Renal pelvis (tissue), 12 donors: ENCODE measurements at places on chromosomes 7 and 10. TPM values are rescaled to one million over a fixed set of nuclear protein-coding genes. Genes with fewer than 3 reads are reported as not detected.
A peak's percentile ranks its signal among the peaks of the same experiment; 100 is the strongest.

The EIF5AL1 gene
- polyA plus RNA-seq = 0.42 TPM

The SEMA3E gene
- polyA plus RNA-seq = 2.0 TPM

The CNTNAP2 gene
- 28.4 TPM for polyA plus RNA-seq

The TACR2 gene
- 0.29 TPM for polyA plus RNA-seq

The HOXA6 gene
- polyA plus RNA-seq = 45.1 TPM

The CYP2C19 gene
- 0.30 TPM for polyA plus RNA-seq

The WDFY4 gene
- polyA plus RNA-seq = 2.4 TPM

The WNT16 gene
- 0.04 TPM for polyA plus RNA-seq

The SPDYE11 gene
- polyA plus RNA-seq = 0.41 TPM

The INPP5F gene
- 53.5 TPM for polyA plus RNA-seq

The ODAD2 gene
- polyA plus RNA-seq = 1.8 TPM

GRCh38 chr10:129550658-129551057 is 83.6 kb downstream of the MGMT start:
- DNase-seq = no peak

GRCh38 chr10:81969136-81969535 is 94.1 kb downstream of the NRG3 start:
- no peak for DNase-seq

DNA sequence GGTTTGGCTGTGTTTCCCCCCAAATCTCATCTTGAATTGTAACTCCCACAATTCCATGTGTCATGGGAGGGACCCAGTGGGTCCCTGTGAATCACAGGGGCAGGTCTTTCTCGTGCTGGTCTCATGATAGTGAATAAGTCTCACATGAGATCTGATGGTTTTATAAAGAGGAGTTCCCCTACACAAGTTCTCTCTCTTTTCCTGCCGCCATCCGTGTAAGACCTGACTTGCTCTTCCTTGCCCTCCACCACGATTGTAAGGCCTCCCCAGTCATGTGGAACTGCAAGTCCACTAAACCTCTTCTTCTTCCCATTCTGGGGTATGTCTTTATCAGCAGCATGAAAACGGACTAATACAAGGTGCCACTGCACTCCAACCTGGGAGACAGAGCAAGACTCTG is 329.2 kb downstream of the TNS3 start:
- DNase-seq = no peak

DNA sequence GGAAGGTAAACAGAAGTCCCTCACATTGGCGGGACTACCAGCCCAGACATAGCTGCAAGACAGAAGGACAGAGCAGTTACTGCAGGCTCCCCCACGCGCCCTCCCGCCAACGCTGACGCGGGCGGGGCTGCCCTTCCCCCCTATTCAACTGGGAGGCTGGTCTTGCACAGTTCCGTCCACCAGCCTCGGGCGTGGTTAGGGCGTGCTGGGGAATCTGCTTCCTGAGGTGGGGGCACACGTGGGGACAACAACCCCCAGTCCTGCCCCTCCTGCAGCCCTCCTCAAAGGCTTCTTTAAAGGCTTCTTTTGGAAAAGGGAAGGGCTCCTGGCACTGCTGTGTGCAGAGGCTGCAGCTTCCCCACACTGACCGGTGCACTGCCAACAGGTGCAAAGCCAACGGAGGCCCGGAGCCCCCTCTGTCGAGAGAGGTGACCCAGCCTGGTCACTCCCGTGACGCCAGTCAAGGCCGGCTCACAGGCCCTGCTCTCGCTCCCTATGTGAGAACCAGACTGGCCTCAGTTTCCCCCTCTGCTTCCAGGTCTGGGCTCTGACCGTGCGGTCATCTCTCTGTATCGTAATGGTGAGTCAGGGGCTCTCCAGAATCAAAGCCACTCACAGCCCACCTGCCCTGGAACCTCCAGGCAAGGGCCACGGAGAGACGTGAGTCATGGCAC is 126.0 kb downstream of the EBF3 start:
- DNase-seq = no peak

DNA sequence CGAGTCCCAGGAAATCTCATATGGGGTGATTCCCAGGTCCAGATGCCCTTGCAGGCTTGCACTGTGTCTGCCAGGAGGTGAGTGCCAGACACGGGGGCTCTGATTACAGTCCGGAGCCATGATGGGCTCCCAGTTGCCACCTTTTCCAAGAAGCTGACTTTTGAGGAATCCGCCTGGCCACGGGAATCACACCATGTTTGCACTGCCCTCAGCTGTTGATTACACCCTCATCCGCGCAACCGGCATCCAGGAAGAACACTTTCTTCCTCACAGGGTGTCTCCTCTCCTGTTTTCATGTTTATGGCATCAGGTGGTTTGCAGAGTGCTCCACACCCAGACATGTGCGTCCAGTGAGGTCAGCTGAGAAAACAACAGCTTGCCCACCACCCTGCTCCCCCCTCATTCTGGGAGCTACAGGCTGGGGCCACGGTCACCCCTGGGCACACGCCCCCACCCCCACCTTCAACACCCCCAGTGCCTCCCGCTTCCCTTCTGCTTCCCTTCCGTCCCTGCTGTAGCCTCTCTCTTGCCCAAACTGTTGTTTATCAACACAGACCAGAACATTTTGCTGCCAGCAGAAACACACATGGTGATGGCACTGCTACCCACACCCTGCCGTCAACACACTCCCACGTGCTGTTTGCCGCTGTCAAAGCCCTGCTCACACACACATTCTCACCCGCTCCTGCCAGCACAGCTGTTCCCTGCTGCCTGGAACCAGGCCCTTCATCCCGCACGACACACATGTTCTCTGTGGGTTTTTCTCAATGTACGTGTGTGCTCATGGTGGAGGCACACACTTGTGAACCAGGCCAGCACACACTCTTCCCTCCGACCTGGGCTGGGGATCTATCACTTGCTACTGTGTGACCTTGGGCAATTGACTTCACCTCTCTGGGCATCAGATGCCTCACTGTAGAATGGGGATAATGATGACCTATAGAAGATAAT is 35.8 kb downstream of the DDIT4 start:
- no peak for DNase-seq

- no peak for DNase-seq
These were observed 4.0 kb downstream of the VSIR start for GRCh38 chr10:71769279-71769823.

- DNase-seq = no peak
These were observed 334.7 kb downstream of the ANKRD7 start for GRCh38 chr7:118559207-118559606.

DNA sequence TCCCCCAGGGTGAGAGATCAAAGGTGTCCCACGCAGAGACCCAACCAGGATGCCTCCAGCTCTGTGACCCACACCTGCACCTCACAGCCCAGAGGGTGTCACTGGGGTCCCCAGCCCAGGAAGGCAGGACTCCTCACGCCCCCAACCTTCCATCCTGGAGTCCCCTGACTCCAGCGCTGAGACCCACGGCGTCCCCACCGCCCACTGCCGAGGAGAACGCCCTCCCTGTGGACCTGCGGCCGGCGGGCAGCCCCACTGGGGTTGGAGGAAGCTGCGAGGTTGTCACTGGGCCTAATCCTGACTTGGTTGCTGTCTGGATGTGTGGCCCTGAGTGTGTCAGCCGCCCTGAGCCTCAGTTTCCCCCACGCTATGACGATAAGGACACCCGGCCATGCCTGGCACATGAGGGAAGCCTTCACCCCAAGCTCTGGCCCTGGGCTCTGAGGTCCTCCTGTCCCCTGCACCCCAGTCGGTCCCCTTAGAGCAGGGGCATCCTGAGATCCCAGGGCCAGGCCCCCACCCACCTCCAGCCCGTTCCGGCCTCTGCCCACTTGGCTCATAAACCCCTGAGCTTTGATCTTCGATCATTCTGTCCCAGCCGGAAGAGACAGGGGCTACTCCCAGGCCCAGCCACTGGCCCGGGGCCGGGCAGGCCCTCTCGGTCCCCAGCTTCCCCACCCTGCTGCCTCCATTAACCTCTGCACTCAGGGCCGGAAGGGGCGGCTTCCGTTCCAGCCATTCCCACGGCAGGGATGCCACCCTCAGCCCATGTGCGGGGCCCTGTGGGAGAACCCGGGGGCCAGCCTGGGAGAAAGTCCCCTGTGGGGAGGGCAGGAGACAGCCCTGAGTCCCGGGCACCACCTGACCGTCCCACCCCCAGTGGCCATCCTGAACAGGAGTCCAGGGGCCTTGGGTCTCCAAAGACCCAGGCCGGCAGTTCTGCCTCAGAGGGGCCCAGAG is 113.2 kb downstream of the MICALL2 start:
- DNase-seq = no peak

DNA sequence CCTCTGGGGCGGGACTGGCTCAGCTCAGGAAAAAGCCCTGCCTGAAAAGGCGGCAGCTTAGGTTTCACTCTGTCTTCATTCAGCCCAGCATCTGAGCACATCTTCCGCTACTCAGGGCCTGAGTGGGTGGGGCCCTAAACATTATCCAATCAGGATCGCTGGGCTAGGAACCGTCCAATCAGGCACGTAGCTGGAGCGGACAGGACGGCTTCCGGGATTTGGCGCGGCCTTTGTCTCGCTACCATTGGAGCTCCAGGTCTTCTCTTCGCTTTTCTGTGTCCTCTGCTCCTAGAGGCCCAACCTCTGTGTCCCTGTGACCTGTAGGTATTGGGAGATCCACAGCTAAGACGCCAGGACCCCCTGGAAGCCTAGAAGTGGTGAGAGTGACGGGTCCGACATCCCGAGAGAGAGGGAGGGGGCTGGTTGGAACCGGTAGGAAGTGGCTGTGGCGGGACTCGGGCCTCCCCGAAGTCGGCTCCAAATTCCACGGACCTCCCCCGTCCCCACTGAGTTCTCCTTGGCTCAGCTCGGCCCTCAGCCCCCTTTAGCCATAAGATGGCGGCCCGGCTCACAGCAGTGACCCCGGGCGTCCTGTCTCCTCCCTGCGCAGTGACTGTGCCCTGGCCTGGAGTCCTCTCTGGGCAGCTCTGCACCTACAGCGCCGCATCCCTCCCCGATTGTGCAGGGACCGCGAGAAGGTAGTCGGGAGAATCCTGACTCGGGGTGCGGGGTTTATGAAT is 99.1 kb downstream of the ZNF680 start:
- DNase-seq = peak; percentile 86

DNA sequence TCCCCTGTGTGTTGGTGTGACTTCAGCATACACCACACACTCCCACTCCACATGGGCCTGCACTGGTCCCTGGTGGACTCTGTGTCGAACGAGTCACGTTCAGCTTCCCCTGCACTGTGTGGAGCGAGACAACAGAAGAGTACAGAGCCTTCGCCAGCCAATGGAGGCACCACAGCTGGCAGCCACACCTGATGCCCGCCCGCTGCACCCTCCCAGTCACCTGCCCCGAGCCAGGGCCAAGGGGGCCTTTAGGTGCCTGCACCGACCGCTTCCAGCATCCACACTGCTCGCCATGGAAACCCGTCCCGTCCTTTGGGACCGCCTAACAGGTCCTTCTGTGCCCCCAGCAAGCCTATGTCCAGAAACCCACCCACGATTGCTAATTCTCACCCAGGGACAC is 9.2 kb downstream of the FOXL3 start:
- no peak for DNase-seq

DNA sequence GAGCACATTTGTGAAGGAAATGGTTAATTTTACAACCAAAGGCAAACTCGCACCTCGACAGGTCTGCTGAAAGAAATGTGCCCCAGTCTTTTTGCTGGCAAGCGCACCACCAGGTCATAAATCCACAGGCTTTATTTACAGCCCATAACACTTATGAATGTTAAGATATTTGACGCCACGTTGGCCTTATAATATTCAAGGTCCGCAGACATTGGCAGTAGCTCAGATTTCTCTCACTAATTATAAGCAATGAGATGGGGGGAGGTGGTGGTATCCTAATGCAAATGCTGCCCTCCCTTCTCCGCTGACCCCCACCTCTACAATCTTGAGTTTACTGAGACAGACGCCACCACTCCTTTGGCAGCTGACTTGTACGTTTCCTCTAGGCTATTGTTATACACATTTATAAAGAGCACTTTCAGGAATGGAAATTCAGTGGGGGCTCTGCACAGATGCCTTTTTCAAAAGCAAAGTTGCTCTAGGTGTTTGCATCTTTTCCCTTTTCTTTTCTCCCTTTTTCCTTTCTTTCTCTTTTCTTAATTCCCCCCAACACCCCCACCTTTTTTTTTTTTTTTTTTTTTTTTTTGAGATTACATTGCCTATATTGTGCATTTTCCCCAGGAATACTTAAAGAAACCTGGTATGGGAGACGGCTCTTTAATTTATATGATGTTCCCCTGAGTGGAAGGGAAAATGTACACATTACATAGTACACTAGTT is 6.7 kb downstream of the TCF7L2 start:
- DNase-seq = no peak

GRCh38 chr10:93921338-93921737 is 27.6 kb downstream of the SLC35G1 start:
- DNase-seq = no peak
